Anterior cingulate cortex (tissue), 58 donors: ENCODE measurements at places on chromosomes 3 and 15.

GRCh38 chr3:61979638-61980037 is 393.7 kb downstream of the FEZF2 start:
- DNase-seq = no peak

DNA sequence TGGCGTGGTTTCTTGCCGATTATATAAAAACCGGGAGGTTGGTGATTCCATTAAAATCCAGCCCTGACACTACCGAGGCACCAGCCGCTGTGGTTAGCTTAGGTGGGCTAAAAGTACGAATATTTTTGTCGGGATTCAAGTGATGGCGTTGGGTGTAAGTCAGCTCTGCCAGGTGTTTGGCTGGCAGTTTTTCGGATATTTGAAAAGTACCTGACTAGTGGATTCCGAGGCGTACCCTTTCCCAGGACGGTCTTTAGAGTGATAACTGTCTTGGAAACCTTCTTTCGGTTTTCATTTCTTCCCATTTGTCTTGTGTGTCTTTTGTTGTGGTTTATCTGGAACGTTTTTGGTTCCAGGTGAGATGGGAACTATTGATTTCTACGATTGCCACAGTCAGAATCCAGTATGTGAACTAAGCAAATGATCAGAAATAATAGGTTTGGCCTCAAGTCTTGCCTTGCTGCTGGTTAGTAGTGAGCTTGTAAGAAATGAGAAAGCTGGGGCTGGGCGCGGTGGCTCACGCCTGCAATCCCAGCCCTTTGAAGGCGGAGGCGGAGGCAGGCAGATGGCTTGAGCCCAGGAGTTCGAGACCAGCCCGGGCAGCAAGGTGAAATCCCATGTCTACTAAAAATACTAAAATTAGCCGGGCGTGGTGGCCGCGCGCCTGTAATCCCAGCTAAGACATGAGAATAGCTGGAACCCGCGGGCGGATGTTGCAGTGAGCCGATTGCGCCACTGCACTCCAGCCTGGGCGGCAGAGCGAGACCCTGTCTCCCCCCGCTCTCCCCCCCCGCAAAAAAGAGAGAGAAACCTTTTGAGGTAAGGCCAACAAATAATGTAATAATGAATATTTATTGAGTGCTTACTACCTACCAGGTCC is 1.4 kb downstream of the FYTTD1 start:
- peak; percentile 26 for DNase-seq

DNA sequence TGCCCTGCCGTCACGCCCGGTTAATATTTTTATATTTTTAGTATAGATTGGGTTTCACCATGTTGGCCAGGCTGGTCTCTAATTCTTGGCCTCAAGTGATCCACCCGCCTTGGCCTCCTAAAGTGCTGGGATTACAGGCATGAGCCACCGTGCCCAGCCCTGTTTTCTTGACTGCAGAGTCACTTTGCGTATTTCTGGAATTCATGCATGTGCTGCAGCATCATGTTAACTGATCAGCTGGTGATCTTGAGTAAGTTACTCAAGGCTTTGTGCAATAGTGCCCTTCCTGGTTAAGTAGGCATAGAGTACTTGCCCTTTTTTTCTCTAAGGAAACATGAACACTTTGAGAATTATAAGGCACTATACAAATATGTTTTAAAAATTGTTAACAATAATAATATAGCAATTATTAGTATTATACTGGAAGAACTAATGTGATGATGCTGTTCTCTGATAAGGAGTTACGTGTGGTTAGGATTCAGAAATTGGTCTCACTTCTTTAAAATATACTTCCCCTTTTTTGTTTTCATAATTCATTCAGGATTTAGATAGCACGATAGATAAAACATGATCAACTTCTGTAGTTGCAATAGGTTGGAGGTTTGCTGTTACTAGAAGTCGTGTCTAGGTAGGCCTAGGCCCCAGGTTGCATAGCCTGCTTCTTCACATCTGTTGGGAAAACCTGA is 33.6 kb downstream of the GPR171 start:
- DNase-seq = no peak

DNA sequence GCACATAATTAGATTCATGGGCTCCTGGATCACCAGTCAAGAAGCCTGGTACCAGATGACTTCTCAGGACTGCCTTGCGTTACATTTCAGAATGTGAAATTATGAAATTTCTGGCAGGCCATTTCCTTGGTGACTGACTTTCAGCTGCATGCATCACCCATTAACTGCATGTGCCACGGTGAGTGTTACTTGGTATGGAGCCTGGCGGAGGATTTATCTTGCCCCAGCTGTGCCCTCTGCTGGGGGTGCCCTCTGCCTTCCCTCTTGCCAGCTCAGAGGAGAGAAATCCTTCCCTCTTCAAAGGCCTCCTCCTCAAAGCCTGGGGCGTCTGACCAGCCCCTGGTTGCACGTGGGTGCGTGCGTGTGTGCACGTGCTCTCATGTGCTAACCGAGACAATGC is 57.7 kb upstream of the CTSH start:
- DNase-seq = no peak

DNA sequence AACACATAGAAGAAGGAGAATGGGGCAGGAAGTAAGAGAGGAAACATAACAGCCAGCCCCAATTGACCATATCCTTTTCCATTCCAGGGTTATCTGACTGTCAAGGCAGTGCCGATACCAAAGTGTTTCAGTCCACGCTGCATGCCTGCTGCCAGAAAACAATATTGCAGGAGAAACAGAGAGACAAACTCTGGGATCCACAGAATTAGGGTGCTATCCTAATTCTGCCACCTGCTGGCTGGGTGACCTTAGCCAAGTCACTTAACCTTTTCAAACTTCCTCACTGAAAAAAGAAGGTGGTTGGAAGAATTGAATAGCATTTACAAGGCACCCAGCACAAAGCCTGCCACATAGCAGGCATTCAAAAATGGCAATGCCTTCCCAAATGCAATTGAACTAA is 32.0 kb downstream of the GLB1 start:
- no peak for DNase-seq

DNA sequence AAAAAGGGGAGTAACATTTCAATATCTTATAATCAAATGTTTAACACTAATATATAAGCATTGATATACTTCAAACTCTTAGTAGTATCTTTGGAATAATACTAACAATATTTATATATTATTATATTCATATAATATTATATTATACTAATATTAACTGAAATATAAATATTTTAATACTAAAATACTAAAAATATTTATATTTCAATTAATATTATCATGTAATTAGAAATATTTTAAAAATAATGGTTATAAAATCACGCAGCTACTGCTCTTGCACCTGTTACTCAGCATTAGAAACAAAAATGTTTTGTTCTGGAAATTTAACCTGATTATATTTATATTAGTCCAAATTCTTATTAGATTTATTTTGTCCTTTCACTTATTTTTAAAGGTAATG is 12.6 kb upstream of the ATP8B4 start:
- no peak for DNase-seq

GRCh38 chr3:159074756-159075701 is 273.2 kb downstream of the MFSD1 start:
- DNase-seq = no peak

- no peak for DNase-seq
These were observed 72.7 kb downstream of the UBE2E2 start for GRCh38 chr3:23275814-23276213.

DNA sequence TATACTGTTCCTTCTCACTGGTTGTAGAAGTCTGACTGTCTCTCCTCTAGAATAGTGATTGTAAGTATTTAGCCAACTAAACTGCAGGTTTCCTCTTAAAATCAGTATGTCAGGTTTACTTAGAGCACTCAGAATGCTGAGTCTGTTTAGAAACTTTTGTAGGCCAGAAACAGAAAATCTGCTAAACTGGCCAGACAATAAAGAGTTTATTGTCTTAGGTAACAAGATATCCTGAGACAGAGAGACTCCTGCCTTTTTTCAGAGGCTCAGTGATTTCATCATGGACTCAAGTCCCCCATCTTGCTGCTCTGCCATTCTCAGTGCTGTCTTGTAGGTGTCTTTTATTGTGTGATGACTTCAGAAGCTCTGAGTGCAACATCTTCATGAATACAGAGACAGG is 279.0 kb downstream of the MFSD1 start:
- DNase-seq = no peak

DNA sequence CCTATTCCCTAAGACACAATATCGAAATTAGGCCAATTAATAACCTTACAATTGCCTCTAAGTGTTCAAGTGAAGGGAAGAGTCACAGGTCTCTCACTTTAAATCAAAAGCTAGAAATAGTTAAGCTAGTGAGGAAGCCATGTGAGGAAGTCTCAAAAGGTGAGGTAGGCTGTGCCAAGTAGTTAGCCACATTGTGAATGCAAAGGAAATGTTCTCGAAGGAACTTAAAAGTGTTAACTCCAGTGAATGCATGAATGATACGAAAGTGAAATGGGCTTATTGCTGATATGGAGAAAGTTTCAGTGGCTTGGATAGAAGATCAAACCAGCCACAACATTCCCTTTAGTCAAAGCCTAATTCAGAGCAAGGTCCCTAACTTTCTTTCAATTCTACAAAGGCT is 59.1 kb downstream of the KLF13 start:
- no peak for DNase-seq

DNA sequence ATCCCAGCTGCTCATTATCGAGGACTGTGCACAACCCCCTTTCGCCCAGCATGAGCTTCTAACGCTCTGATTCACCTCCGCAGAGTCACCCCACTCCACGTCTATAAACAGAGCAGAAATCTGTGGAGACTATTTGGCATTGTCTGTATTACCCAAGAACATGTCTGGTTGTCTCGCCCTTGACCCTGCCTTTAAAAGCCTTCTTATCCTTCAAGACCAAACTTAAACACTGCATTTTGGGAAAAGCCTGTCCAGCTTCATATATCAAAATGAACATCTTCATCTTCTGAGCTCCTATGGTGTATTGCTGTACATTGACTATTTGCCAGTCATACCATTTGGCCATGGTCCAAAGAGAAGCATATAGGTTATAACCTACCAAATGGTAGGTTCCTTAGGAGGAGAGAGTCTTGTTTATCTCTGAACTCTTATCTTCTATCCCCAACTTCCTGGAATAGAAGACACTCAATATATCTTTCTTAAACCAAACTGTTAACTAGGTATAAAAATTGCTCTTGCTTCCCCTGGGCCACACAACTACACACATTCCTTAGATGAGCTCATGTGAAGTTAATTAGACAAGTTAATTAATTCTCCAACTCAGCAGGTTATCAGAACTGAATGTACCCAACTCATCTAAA is 90.1 kb downstream of the FBN1 start:
- no peak for DNase-seq

DNA sequence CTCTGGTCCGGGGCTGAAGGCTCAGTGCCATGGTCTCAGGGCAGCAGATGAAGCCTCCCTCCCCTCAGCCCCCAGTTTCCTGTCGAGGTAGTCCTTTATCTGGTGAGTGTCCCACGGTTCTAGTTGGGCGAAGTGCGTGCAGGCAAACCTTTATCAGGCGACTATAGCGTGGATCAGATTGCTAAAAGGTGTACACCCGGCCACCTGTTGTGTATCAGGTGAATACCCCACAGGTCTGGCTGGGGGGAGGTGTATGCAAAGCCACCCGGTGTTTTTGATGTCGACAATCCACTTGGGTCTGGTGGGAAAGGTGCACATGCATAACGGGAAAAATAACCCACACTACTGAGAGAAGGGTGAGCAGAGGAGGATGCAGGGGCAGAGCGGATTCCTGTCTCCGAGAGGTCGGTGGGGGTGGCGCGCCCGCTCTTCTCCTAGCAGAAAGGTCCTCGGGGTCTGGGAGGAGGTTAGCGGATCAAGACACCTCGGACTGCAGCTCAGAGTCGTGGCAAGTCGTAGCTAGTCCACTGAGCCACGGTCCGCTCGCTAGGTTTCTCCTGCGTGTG is 507 bp downstream of the SLC12A6 start:
- DNase-seq = no peak

DNA sequence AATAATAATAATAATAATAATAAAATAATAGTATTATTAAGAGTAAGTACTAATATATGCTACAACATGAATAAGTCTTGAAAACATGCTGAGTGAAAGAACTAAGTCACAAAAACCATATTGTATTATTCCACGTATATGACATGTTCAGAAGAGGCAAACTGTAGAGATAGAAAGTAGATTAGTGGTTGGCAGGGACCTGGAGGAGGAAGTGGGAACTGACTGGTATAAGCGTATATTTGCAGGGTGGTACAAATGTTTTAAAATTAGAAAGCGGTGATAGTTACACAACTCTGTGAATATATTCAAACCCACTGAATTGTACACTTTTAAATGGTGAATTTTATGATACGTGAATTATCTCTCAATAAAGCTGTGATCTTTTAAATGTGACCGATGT is 32.8 kb downstream of the LRRK1 start:
- DNase-seq = no peak
